HFFc6 (cell line): ENCODE measurements at places on chromosomes 2 and 18. TPM values are rescaled to one million over a fixed set of nuclear protein-coding genes. Genes with fewer than 3 reads are reported as not detected.
A peak's percentile ranks its signal among the peaks of the same experiment; 100 is the strongest.

DNA sequence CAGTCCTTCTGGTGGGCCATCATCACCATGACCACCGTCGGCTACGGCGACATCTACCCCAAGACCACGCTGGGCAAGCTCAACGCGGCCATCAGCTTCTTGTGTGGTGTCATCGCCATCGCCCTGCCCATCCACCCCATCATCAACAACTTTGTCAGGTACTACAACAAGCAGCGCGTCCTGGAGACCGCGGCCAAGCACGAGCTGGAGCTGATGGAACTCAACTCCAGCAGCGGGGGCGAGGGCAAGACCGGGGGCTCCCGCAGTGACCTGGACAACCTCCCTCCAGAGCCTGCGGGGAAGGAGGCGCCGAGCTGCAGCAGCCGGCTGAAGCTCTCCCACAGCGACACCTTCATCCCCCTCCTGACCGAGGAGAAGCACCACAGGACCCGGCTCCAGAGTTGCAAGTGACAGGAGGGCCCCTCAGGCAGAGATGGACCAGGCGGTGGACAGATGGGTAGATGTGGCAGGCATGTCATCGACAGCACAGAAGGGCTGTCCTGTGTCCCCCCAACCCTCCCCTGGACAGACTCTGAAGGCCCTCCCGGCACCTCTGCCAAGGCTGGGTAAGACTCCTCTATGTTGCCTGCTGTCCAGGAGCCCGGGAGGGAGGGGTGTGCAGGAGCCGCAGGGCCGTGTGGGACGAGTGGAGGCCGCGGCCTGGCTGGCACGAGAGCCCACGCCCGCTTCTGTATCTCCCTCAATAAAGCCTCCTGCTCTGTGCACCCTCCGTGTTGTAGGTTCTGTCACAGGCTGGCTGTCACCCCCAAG, 2.0 kb downstream of the KCNF1 start:
- no peak for DNase-seq

DNA sequence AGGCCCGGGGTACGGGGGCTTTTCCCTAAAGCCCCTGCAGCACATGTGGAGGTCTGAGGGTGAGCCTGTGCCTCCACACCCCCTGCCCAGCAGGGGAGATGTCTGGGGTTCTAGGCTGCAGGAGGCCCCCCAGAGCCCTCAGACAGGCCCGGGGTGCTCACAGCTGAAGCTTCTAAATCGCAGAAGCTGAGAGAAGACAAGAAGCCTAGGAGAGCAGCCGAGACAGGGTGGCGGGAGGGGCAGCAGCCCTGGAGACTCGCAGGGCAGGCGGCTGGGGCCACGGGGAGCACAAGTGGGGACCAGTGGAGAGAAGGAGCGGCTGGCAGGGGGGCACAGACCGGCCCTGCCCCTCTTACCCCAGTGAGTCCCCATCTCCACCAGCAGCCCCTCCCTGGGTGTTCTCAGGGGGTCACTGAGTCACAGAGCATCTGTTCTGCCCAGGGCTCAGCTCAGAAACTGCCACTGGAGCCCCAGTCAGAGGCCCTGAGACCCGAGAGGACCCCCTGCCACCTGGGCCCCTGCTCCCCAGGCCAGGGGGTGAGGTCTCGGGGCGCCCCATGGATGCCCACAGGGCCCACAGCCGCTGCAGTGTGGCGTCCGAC, 26.1 kb downstream of the GPC1 start:
- no peak for DNase-seq

- peak; percentile 50 for DNase-seq
Observed at GRCh38 chr2:202109737-202110184, 36.7 kb downstream of the KIAA2012 start.

- no peak for DNase-seq
Observed at GRCh38 chr18:70127359-70127758, 78.1 kb downstream of the RTTN start.

GRCh38 chr2:235745597-235745996, 251.8 kb downstream of the AGAP1 start:
- no peak for DNase-seq

DNA sequence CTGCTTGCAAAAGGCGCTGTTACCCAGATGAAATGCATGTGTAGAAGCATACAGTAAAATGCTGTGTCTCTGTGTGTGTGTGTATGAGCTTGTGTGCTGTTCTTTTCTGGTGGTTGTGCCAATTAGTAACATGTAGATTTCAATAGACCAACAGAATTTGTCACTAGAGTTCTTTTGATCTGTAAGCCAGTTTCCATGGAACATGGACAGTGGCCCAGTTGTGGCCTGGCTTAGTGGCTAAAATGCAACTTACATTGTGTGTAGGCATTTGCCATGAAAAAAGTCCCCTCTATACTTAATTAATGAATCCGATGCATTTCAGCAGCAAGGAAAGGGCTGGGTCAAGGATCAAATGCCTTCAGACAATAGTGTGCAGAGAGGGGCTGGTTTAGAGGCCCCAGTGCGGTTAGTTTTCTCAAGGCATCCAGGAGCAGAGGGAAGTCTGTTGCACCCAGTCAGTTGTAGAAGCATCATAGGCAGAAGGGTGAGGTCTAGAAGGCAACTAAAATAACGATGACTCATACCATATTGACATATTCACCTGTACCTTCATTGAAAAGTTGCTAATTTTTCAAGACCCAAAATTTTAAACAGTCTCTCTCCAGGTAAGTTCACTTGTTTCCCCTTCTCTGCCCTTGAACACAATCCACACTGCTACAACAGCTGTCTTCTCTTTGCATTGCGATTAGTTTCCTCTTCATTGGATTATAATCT, 366.9 kb upstream of the SPRED2 start:
- no peak for DNase-seq

DNA sequence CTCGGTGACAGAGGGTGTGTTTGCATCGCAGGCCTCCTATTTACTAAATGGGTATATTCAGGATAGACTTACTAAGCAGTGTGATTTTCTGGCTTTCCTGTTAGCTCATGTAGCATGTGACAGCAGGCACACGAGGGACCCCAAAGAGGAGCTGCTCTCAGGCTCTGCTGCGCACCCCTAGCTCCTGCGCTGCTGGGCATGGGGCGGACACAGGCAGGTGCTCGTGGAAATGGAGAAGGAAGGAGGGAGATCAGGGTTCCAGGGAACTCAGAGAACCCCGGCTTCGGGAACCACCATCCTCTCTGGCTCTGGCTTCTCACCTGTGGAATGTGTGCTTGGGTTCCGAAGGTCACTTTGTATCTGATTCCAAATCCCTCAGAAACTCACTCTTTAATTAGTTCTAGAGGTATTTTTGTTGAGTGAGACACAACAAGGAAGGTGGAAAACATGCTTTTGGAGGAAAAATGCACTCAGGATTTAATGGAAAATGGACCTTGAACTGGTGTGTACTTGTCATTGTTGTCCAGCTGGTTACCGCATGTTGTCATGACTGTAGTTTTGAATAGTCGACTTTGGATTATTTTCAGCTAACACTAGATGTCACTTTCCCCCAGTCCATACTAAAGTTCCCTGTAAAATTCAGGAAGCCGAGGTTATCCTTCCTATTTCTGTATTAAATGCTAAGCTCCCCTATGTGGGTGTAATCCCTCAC, 3.5 kb downstream of the SNTG2 start:
- DNase-seq, result peak; percentile 48

DNA sequence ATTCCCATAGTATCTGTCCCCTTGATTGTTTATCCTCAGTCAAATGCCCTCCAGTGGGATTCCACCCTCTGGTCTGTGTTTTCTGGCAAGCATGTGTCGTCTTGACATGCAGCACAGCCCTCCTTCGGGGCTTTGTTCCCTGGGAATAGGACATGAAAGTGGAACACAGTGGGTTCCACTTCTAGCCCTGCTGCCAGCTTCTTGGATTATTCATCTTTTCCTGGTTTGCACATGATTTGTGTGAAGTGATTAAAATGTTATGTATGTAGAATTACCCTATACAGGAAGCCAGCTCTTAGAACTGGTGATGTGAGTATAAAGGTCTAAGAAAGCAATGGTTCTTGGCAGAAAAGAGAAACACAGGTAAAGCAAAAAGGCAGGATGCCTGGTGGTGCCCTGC, 142.3 kb downstream of the TANC1 start:
- DNase-seq, result no peak

GRCh38 chr18:45549290-45549689, 66.0 kb upstream of the SLC14A2 start:
- no peak for DNase-seq

- DNase-seq, result no peak
Observed at GRCh38 chr2:95329891-95330793, 33.0 kb downstream of the KCNIP3 start.

DNA sequence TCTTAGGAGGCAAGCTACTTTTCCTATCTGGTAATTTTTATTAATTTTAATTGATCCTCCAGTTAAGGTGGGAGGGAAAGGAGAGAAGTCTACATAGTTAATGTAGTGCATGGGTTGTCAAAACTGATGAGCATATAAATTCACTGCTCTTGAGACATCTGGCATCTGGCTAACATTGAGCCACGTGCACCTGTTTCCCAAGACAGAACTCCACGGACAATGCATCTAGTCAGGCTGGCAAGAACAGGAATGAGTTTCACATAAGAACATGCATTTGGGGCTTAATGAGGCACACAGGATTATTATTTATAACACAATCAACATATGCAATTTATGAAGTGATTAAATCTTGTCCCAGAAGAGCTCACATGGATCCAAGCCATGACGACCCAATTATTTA, 16.2 kb upstream of the RAB1A start:
- no peak for DNase-seq

DNA sequence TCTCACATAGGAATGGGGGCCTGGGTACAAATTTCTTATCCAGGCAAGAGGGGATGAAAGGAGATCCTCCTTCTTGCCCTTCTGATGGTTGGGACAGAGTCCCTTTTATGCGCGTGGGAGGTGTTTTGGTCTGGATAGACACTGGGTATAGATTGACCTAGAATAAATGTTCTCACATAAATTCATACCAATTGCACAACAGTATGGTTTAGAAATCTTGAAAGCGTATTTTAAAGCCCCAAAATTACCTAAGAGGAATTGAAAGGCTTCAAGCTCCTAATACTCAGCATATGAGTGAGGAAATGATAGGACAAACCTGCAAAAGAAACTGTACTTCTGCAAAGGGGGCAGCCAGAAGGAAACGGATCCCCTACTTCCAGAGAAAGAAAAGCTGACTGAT, 2.6 kb upstream of the BCL2 start:
- no peak for DNase-seq

DNA sequence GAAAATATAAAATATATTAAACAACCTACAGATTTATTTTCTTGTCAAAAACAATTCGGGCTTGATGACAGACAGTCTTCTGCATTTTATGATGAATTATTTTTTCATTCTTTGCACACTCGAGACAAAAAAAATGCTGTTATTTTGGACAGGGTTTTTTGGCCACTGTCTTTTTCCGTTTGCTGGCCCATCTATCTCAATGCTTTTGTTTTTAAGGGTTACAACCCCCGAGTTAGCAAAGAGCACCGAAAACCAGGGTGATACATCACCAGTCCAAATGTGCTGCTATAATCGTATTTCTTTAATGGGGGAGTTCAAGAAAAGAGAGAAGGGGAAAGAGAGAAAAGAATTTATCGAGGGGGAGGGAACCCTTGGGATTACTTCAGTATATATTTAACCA, 7.7 kb downstream of the EVX2 start:
- DNase-seq, result no peak

- DNase-seq, result no peak
Observed at GRCh38 chr2:239271882-239272281, 128.9 kb downstream of the HDAC4 start.

GRCh38 chr18:5543773-5544389, at the start of gene EPB41L3:
Gene EPB41L3, minus strand, starts transcription at chr18:5543997. Its CDS starts 54,814 bp downstream, at chr18:5489183.
- DNase-seq, result no peak

- peak; percentile 80 for DNase-seq
Observed at GRCh38 chr18:67730886-67731285, 214.4 kb upstream of the DSEL start.

- DNase-seq, result no peak
Observed at GRCh38 chr2:170585067-170585466, 130.1 kb upstream of the SP5 start.

DNA sequence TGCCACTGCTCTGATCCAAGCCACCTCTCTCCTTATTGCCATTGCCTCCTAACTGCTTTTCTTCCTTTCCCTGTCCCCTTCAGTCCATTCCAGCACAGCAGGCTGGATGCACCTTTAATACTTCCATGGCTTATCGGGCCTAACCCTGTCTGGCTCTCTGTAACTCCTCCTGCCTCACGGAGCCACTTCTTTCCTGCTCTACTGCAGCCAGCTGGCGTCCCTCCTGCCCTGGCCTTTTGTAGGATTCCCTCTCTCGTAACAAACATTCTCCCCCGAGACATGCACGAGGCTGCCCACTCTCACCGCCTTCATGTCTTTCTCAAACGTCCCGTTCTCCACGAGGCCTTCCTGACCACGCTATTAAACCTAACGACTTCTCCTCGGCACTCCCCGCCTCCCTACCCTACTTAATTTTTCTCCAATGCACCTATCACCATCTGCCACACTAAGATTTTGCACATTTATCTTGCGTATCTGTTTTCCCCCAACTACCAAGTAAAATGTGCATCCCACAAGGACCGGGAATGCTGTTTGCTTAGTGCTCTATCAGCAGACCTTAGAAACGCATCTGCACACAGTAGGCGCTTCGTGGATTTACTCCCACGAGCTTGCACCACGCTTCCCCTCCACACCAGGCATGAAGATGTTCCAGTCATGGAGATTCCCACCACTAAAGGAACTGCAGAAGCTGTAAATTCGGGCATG, 728 bp upstream of the C18orf63 start:
- no peak for DNase-seq

DNA sequence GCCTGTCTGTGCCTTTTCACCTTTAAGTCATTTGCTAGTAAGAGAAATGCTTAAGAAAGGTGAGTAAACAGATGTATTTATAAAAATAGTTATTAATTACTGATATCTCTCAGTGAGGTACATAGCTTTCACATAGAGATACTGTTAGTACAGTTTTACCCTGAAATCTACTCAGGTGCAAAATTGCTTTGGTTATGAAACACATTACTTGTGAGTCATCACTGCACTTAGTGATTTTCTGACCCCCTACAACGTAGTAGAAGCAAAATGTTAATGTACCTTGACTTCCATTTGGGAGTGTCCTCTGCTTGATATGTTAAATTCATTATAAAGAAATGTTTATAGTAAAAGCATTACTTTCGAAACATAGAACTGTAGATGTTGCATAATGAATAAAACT, 6.5 kb downstream of the GLS start:
- no peak for DNase-seq

DNA sequence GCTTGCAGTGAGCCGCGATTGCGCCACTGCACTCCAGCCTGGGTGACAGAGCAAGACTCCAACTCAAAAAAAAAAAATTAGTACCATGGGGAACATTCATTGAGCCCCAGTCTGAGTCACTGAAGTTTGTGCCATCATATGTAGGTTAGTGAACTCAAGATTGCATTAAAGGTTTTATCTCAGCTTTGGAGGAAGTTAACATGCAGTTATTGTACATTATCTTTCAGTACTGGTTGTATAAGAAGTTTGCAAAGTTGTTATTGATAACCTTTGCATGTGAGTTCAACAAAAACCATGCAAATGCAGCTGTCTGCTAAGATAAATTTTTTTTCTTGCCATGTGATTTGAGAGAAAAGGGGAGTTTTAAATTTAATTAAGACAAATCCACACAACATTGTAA, 95.7 kb downstream of the MEIS1 start:
- DNase-seq, result no peak

TFCP2L1 gene
- total RNA-seq, result 0.03 TPM in 1 of 2 replicates, not detected in the other

RAB6D gene
- not detected in 3 replicates for total RNA-seq

SCN3A gene
- 0.14 to 2.2 TPM in 2 of 3 replicates, not detected in the other for total RNA-seq

STARD6 gene
- 0.24 to 0.32 TPM in 2 of 3 replicates, not detected in the other for total RNA-seq

SRD5A2 gene
- not detected in 2 replicates for total RNA-seq

CD28 gene
- total RNA-seq, result not detected in 3 replicates

REG3G gene
- not detected in 2 replicates for total RNA-seq
